ENCODE measurements at places on chromosomes 1 and 21. TPM values are rescaled to one million over a fixed set of nuclear protein-coding genes. Genes with fewer than 3 reads are reported as not detected.

Gene TMEM234
- 14.5 TPM for total RNA-seq

Gene CPT2
- 20.7 TPM for total RNA-seq

Gene FAM163A
- not detected for total RNA-seq

Gene INAVA
- total RNA-seq: 72.1 TPM

Gene OR2L13
- total RNA-seq: not detected

Gene DCDC2B
- not detected for total RNA-seq

Gene ATP5PF
- total RNA-seq: 98.7 TPM

Gene ZMYM1
- total RNA-seq: 13.5 TPM

Gene CAMSAP2
- total RNA-seq: 29.7 TPM

Gene CCDC27
- not detected for total RNA-seq

Gene NID1
- 6.3 TPM for total RNA-seq

Gene TCHH
- not detected for total RNA-seq

Gene S100A4
- 45.3 TPM for total RNA-seq

Gene SMG7
- 21.6 TPM for total RNA-seq

Gene RNU1-1
- total RNA-seq: under 0.01 TPM

Gene CORT
- 0.78 TPM for total RNA-seq

Gene TMEM82
- not detected for total RNA-seq

Gene SNRPE
- total RNA-seq: 108 TPM

Gene SV2A
- total RNA-seq: 3.4 TPM

Gene TNNI3K
- not detected for total RNA-seq

Gene LMO4
- total RNA-seq: 30.2 TPM

Gene LDLRAD1
- 0.42 TPM for total RNA-seq

Gene HHIPL2
- not detected for total RNA-seq

Gene PTAFR
- total RNA-seq: 13.1 TPM

Gene DMBX1
- total RNA-seq: not detected

Gene ADGRL2
- 53.3 TPM for total RNA-seq

Data from airway epithelial cell (primary cell).